ENCODE measurements at places on chromosomes 5 and 9. TPM values are rescaled to one million over a fixed set of nuclear protein-coding genes. Genes with fewer than 3 reads are reported as not detected.

DNA sequence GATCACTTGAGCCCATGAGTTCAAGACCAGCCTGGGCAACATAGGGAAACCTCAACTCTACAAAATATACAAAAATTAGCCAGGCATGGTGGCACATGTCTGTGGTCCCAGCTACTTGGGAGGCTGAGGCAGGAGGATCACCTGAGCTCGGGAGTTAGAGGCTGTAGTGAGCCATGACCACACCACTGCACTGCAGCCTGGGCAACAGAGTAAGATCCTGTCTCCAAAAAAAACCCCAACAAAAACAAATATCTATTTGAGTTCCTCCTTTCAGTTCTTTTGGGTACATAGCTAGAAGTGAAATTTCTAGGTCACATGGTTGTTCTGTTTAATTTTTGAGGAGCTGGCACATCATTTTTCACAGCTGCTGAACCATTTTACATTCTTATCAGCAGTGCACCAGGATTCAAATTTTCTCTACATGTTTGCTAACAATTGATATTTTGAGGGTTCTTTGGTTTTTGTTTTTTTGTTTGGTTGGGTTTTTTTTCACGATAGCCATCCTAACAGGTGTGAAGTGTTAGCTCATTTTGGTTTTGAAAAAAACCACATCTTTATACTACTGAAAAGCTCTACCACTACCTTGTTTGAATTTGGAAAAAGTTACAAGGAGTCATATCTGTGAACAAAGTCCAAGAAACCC is 176.9 kb upstream of the SLC12A2 start:
- no peak for DNase-seq

- DNase-seq = no peak
Observed at GRCh38 chr5:76583163-76584047, 39.8 kb downstream of the F2RL2 start.

DNA sequence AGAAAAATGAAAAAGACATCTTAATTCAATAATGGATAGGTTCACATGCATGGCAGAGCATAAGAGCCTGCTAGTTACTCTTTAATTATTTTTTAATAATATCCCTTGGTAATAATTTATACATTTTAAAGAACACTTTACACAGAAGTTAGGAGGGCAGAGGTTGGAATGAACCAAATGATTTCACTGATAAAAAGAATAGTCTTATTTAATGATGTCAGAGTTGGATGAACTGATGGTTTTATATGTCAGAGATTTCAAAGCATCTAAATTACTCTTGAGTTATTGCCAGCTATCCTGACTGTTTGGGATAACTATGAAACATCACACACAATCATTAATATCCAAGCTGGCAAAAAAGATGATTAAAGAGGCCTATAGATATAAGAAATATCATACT is 244.8 kb downstream of the CSNK1G3 start:
- DNase-seq = no peak

The OSMR gene
- 12.0 TPM for total RNA-seq

DNA sequence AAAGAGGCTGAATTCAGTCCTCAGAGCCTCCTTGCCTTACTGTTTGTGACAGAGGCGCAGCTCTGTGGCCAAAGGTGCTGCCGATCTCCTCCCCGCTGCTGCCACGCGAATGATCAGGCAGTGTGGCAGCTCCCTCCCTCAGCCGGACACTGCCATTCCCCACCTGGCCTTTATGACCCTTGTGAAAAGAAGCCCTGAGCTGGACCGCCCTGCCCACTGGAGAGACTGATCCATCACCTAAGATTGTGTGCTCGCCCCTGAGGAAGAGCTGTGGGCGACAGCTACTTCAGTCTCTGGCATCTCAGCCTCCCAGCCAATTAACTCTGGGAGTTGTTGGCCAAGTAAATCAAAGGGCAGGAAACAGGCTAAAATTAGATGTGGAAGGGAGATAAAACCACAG is 90.9 kb downstream of the CARTPT start:
- peak; percentile 22 for DNase-seq

GRCh38 chr9:76634356-76635054 is 129.7 kb upstream of the PCA3 start:
- DNase-seq = no peak

GRCh38 chr9:1927546-1927945 is 87.6 kb upstream of the SMARCA2 start:
- DNase-seq = no peak

- no peak for DNase-seq
Observed at GRCh38 chr5:138807182-138807581, 54.0 kb downstream of the CTNNA1 start.

DNA sequence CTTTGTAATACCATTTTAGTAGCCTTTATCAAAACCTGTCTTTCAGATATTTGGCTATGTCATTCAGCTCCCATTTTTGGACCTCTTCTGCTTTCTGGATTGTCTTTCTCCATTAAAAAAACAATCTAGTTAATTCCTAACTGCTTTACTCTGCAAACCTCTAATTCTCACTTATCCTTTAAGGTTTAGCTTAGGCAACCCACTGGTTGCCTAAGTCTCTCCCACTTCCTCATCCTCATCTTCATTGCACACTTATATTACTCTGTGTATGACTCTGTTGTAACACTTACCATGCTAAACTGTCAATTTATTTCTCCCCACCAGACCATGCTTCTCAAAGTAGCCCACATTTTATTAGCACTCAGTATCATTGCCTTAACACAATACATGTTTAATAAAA is 205.0 kb upstream of the DMRTA1 start:
- DNase-seq = no peak

The GPR150 gene
- total RNA-seq = not detected

GRCh38 chr5:111756581-111757354 is at the start of gene NREP:
Gene NREP, minus strand, starts transcription at chr5:111757194. Its CDS starts 1,422 bp downstream, at chr5:111755772.
- no peak for DNase-seq

- DNase-seq = no peak
Observed at GRCh38 chr5:148542812-148543211, 111.5 kb downstream of the HTR4 start.

- no peak for DNase-seq
Observed at GRCh38 chr9:90012949-90013348, 408.1 kb downstream of the GADD45G start.

The LSM11 gene
- total RNA-seq = 1.8 TPM

- DNase-seq = no peak
Observed at GRCh38 chr5:131996210-131997025, 15.0 kb downstream of the ACSL6 start.

DNA sequence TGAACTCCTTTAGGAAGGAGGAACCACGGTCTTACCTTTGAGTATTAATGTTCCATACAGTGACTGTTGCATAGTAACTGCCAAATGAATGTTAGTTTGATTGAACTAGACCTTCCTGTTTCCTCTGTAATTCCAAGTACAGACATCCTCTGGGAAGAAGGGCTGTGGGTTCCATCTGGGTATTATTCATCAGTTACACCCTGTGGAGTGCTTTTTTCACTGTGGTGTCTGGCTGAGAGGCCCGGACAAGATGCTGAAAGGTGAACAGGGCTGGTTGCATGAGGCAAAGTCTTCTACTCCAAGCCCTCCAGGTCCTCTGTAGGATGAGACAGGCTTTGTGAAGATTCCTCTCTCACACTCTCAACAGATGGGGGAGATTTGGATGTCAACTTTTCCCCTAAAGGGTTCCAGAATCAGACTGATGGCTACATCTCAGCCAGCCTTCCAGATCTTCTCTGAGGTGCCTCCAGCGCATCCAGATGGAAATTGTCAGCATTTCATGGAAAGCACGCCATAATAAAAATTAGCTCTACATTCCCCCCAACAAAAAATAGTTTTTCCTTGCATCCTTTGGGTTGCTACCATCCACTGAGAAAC is 230.9 kb downstream of the GAS1 start:
- DNase-seq = no peak

GRCh38 chr9:20579524-20580314 is 42.6 kb downstream of the MLLT3 start:
- DNase-seq = no peak

The RALGPS1 gene
- total RNA-seq = 9.7 TPM

- no peak for DNase-seq
Observed at GRCh38 chr5:68405784-68406743, 190.5 kb downstream of the PIK3R1 start.

DNA sequence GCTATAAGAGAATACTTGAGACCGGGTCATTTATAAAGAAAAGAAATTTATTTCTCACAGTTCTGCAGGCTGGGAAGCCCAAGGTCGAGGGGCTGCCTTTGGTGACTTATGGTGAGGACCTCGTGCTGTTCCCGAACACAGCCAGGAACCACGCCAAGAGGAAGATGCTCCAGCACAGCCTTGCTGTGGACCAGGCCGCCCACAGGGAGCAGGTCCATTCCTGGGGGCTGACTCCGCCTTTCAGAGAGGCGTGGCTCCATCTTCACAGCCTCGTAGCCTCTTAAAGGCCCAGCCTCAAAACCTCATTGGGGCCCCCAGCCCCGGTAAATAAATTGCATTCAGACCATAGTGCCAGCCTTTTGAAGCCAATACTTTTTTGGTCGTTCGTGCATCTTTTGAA is 93.5 kb upstream of the CACNA1B start:
- no peak for DNase-seq

DNA sequence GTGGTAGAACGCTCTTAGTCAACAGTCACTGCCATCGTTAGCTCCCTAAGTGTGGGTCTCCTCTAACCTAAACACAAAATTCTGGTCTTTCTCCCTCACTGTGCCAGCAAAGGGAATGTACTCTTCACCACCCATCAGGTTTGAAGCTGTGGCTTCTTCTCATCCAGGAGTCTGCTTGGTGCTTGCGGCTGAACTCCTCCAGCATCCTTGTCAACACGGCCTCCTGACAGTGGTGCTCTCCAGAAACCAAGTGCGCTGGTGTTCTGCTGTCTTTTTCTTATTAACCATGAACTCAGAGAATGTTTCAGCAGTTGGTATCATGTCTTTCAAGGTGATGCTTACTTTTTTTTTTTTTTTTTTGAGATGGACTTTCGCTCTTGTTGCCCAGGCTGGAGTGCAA is 23.9 kb upstream of the LPCAT1 start:
- no peak for DNase-seq

The PARP8 gene
- total RNA-seq = 8.6 TPM

DNA sequence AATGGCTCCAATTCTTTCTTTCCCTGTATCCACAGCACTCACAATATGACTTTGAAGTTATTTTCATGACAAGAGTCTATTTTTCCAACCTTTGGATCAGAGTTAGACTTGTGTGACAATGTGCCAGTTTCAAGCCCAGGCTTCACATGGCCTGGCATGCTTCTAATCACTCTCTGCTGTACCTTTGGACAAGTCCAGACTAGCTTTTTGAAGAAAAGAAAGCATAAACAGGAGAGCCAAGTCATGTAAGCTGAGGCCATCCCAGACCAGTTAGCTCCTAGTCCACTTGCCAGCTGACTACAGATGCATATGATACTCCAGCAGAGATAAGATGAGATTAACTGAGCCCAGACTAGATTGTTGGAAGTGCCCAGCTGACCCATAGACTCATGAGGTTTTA is 513.6 kb upstream of the C9orf72 start:
- DNase-seq = no peak

- DNase-seq = no peak
Observed at GRCh38 chr9:33946779-33947535, 101.7 kb downstream of the UBAP2 start.

DNA sequence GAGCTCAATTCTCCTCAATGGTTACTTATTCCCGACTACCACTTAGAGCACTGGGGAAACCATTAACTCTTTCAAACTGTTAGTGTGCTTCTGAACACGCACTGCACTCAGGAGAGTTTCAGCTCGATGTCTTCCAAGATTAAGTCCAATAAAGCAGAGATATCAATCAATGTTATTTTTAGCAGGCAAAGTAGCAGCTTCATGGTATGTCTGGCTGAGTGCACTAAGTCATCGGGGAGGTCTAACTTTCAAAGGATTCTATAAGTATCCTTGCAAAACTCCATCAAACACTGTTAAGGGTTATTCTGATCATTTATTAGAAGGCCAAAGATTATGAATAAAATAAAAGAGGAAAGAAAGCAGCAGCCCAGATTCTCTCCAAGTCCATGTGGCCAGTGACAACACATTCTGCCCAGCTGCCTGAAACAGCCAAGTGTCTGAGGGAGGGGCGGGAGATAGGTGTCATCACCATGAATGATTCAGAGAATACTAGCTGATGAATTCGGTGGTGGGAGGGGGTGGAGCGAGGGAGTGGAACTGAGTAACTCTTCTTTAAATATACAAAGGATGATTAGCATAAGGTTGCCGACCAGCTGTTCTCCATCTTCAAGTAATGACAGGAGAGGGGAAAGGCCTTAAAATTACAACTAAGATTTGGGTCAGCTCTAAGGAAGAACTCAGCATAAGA is 21.3 kb downstream of the NREP start:
- DNase-seq = peak; percentile 36

GRCh38 chr9:88826181-88826580 is 165.1 kb upstream of the S1PR3 start:
- no peak for DNase-seq

DNA sequence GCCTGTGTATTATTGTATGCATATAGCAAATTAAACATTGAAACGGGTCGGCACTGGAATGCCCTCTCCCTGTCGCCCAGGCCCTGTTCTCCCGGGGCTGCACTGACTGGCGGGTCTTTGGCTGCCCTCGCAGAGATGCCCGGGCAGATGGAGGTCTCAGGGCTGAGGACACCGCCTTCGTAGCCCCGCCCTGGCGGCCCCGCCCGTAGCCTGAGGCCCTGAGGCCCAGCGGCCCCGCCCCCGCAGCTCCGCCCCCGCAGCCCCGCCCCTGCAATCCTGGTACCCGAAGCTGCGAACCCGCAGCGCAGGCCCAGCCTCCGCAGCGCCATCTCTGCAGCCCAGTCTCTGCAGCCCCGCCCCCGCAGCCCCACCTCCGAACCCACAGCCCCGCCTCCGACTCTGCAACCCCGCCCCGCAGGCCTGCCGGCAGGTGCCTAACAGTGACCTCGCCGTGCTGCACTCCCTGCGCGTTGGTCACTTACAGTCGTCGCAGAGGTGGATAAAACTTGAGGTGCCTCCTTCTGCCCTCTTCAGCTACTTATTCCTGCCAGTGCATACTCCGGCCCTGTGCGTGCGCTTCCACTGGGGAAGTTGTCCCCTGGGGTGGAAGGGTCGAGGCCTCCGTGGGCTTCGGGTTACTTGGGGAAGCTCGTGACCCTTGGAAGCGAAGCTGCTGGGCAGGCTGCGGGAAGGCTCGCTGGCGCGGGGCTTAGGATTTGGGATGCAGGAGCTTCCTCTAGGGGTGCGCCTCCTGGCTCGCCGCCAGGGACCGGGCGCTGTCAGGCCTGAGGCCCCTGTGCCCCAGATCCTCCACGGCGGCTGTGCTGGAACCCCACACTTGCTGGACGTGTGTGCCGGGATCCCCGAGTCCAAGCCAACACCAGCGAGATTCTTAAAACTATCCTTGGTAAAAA is 72.3 kb downstream of the ICE1 start:
- peak; percentile 77 for DNase-seq

The PPP2R2B gene
- total RNA-seq = 2.7 TPM

The SLC25A51 gene
- total RNA-seq = 25.4 TPM

DNA sequence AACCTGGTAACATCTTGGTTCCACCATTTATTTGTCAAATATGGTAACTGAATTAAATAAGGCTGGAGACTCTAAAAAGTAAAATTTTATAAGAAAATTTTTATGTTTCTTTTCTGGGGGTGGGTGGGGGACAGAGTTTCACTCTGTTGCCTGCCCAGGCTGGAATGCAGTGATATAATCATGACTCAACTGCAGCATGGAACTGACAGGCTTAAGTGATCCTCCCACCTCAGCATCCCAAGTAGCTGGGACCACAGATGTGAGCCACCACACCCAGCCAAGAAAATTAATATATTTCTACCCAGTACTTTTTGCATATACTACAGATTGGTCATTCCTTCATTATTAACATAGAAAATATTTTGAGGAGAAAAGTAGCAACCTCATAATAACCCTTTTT is 216.9 kb downstream of the DEPDC1B start:
- DNase-seq = no peak

GRCh38 chr5:173736923-173737412 is 120.5 kb upstream of the BOD1 start:
- DNase-seq = no peak

The BTNL9 gene
- total RNA-seq = 55.2 TPM
